Activated naive CD8-positive, alpha-beta T cell treated with anti-CD3 and anti-CD28 coated beads, Interleukin-2, amount 50 U/mL, for 24 hours (primary cell): ENCODE measurements at places on chromosomes 2 and 18.
A peak's percentile ranks its signal among the peaks of the same experiment; 100 is the strongest.

- H3K27ac ChIP-seq = peak overlapping the region; percentile 9
- peaks cover 80% of the 10 kb centered on the region for H3K4me1 ChIP-seq
- H3K27me3 ChIP-seq = peaks cover 7% of the 10 kb centered on the region
- DNase-seq = no peak
- peak overlapping the region; percentile 98 for H3K4me3 ChIP-seq
These were observed 4.0 kb downstream of the YES1 start for GRCh38 chr18:808086-808485.

- no peaks in the 10 kb centered on the region for H3K27me3 ChIP-seq
- peak overlapping the region; percentile 90 for H3K4me3 ChIP-seq
- peaks cover 42% of the 10 kb centered on the region for H3K4me1 ChIP-seq
- peak overlapping the region; percentile 99 for H3K27ac ChIP-seq
- DNase-seq = no peak
These were observed 866 bp downstream of the CWC22 start for GRCh38 chr2:180006231-180006630.

- no peak overlapping the region for H3K27ac ChIP-seq
- DNase-seq = no peak
- peaks cover 31% of the 10 kb centered on the region for H3K27me3 ChIP-seq
- no peaks in the 10 kb centered on the region for H3K36me3 ChIP-seq
- H3K4me1 ChIP-seq = no peaks in the 10 kb centered on the region
- H3K4me3 ChIP-seq = no peak overlapping the region
These were observed 8.9 kb downstream of the ADAM23 start for GRCh38 chr2:206452242-206452641.

DNA sequence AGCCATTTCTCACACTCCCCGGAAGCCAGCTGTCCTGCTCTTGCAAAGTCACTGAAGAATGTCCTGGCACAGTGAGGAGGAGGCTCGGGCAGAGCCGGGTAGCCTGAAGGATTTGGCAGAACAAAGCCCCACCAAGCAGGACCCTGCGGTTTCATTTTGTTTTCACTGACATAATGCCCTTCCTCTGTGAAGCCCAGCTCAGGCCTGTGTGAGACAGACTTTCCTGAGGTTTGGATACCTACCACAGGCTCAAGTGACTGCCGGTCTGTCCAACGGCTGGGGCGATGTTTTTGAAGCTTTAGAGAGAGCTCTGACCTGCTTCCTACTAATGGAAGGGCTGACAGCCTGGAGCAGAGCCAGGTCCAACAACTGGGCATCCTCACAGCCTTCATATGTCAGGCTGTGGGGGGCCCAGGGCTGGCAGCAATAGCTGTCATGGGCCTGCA is 99.8 kb upstream of the FZD7 start:
- H3K27me3 ChIP-seq = peaks cover 9% of the 10 kb centered on the region
- H3K4me1 ChIP-seq = no peaks in the 10 kb centered on the region
- no peak overlapping the region for H3K4me3 ChIP-seq
- no peak overlapping the region for H3K27ac ChIP-seq

DNA sequence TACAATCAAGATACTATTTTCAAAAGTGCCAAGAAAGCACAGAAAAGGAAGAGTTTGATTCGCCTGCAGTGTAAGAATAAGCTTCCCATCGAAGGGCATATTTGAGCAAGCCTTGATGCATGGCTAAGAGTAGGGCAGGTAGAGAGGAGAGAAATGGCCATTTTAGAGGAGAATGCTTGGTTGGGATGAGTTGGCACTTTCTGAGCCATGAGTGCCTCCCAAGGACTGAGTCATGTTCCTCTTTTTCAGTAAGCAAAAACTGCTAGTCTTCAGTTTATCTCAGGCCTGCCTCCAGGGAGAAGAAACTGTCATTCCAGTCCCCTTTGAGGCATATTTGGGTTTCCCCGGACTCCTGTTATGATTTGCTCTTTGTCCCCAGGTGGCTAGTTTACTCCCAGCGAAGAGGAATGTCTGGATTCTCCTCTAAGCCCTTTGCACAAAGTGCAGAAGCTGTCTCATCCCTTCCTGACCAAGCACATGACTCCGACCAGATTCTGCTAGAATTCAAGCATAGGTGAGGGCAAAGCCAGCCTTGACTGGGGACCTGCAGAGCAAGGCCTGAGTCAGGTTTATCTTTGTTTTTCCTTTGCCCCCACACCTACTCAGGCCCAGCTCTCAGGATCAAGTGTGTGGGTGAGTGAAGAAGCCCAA is 115.2 kb downstream of the TTC32 start:
- no peak for DNase-seq
- no peak overlapping the region for H3K4me3 ChIP-seq
- no peaks in the 10 kb centered on the region for H3K4me1 ChIP-seq
- no peak overlapping the region for H3K27ac ChIP-seq
- H3K27me3 ChIP-seq = peaks cover 6% of the 10 kb centered on the region

DNA sequence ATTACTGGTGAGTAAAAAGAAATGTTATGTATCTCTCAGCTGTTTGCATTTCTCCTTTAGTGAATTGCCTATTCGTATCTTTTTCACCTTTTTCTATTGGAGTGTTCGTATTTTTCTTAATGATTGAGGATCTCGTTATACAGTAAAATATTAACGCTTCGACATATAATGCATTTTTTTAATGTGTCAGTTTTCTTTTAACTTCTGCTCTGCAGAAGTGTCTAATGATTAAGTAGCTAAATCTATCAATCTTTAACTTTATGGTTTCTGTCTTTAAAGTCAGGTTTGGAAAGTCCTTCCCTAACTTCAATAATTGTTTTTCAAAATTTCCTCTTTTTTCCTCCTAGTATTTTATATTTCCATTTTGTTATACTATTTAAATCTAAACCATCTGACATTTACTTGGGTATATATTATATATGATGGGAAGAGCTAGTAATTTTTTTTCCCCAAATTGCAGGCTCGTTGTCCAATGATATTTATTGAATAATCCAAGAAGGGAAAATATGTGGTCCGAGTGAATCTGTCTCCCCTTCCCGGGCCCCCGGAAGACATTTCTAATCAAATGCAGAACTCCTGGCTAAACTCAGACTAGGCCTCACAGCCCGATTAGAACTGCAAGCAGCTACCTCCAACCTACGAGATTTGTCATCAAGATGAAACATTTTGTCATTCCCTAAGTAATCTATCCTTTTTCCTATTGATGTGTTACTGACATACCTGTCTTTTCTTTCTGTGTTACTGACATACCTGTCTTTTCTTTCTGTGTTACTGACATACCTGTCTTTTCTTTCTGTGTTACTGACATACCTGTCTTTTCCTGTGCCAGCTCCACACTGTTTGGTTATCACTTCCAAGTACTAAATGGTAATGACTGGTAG is 17.2 kb downstream of the PCBP1 start:
- H3K4me1 ChIP-seq = peaks cover 55% of the 10 kb centered on the region
- peak overlapping the region; percentile 75 for H3K4me3 ChIP-seq
- H3K27me3 ChIP-seq = no peaks in the 10 kb centered on the region
- peak; percentile 53 for DNase-seq
- H3K36me3 ChIP-seq = no peaks in the 10 kb centered on the region

DNA sequence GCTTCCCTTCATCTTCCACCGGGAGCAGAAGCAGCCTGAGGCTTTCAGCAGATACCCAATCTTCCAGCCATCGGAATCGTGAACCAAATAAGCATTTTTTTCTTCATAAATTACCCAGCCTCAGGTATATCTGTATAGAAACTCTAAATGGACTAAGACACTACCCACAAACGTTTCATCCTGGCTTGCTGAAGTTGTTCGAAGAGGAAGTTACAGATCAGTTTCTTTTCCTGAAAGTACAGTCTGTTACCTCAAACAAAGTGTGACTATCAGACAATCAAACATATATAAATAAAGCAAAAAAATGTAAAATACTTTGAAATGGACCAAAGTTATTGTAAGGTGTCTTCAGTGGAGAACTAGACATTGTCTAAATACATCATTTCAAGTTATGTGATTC is 97.9 kb downstream of the MREG start:
- DNase-seq = no peak
- H3K4me3 ChIP-seq = no peak overlapping the region
- H3K27ac ChIP-seq = no peak overlapping the region
- peaks cover 2% of the 10 kb centered on the region for H3K4me1 ChIP-seq

DNA sequence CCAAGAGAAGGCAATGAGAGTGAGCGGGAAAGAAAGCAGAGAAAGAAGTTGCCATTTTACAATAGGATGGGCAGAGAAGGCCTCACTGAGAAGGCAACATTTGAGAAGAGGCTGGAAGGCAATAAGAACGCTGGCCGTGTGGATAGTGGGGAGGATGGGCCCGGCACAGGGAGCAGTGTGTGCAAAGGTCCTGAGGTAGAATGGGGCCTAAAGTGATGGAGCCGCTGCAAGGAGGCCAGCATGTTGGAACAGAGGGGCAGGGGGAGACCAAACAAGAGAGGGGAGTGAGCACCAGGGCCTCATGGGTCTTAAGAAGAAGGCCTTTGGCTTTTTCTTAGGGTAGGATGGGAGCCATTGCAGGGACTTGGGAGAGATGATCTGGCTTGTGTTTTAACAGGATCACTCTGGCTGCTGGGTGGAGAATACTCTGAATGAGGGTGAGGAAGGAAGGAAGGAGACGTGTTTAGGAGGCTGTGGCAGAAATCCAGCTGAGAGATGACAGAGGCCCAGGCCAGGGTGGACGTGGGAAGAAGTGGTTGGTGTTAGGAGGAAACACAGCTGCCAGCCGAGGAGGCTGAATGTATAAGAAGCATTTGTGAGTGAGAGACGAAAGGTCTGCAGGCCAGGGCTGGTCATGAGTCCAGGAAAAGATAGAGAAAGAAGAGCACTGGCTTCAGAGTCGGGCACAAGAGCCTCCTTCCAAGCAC is 159.8 kb downstream of the KLHL29 start:
- H3K4me1 ChIP-seq = no peaks in the 10 kb centered on the region
- no peak overlapping the region for H3K4me3 ChIP-seq
- H3K27me3 ChIP-seq = no peaks in the 10 kb centered on the region
- no peak overlapping the region for H3K27ac ChIP-seq

GRCh38 chr2:109194620-109194937 is 65.6 kb downstream of the SH3RF3 start:
- no peaks in the 10 kb centered on the region for H3K27me3 ChIP-seq
- H3K27ac ChIP-seq = no peak overlapping the region
- no peak for DNase-seq
- no peak overlapping the region for H3K4me3 ChIP-seq
- H3K4me1 ChIP-seq = peaks cover 2% of the 10 kb centered on the region

GRCh38 chr2:147352264-147353071 is 492.4 kb upstream of the ACVR2A start:
- no peak for DNase-seq
- H3K27ac ChIP-seq = no peak overlapping the region
- no peaks in the 10 kb centered on the region for H3K4me1 ChIP-seq
- H3K4me3 ChIP-seq = no peak overlapping the region
- H3K36me3 ChIP-seq = no peaks in the 10 kb centered on the region

- H3K4me1 ChIP-seq = no peaks in the 10 kb centered on the region
- DNase-seq = no peak
- no peak overlapping the region for H3K4me3 ChIP-seq
- H3K27me3 ChIP-seq = no peaks in the 10 kb centered on the region
These were observed 197.1 kb downstream of the NEDD4L start for GRCh38 chr18:58241026-58241679.

- peaks cover 42% of the 10 kb centered on the region for H3K27me3 ChIP-seq
- no peak for DNase-seq
- H3K36me3 ChIP-seq = no peaks in the 10 kb centered on the region
These were observed 7.9 kb upstream of the INHBB start for GRCh38 chr2:120338015-120338414.

DNA sequence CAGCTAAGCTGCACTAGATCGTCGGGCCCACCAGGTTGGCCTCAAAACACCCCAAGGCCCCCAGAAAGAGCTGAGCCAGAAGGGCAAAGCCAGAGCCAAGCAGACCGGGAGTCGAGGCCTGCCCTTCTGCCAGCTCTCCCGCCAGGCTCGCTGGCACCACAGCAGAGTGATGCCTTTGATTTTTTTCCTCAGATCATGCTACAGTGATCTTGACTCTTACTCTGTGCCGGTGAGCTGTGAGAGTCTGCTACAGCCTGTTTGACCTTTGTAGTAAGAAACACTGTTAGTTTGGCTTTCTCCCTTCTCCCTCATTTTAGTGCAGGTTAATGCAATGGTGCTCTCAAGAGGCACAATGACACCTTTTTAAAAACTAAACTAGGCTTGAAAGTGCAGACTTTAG is 97.8 kb downstream of the ESCO1 start:
- no peak overlapping the region for H3K27ac ChIP-seq
- no peaks in the 10 kb centered on the region for H3K4me1 ChIP-seq
- H3K36me3 ChIP-seq = no peaks in the 10 kb centered on the region
- no peaks in the 10 kb centered on the region for H3K27me3 ChIP-seq
- no peak overlapping the region for H3K4me3 ChIP-seq

DNA sequence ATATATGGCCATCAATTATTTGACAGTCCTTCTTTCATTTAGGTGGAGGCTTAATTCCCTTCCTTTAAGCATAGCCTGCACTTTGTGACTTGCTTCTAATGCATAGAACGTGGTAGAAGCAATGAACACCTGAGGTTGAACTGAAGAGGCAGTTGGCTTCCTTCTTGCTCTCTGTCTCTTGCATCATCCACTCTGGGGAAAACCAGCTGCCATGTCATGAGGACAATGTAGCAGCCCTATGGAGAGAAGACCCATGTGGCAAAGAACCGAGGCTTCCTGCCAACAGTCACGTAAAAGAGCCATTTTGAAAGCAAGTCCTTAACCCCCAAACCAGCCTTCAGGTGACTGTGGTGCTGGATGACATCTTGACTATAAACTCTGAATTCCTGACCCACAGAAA is 46.8 kb downstream of the ATOH8 start:
- H3K36me3 ChIP-seq = no peaks in the 10 kb centered on the region
- H3K4me3 ChIP-seq = no peak overlapping the region
- no peak for DNase-seq
- H3K27ac ChIP-seq = no peak overlapping the region
- peaks cover 3% of the 10 kb centered on the region for H3K27me3 ChIP-seq
- peaks cover 10% of the 10 kb centered on the region for H3K4me1 ChIP-seq

DNA sequence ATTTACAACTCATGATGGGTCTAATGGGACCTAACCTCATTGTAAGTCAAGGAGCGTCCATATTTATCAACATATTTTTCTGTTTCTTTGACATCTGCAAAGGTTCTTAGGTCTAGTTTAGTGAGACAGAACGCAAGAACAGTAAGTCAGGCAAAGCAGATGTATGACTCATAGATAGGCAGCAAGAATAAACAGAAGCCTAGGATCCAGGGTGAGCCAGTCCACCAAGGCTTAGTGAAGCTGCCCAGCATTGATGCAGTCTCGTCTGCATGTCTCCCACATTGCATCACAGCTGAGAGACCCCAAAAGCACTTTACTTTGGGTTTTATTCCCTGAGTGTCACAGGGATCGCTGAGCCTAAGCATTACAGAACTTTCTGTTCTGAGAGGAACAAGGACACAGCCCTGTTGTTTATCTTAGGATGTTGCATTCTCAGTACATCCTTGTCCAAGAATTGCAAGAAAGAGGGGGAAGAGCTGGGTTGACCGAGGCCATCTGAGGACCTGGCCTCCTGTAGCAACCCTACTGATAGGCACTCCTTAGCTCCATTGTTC is 29.6 kb upstream of the TMEM177 start:
- no peak overlapping the region for H3K4me3 ChIP-seq
- no peaks in the 10 kb centered on the region for H3K36me3 ChIP-seq
- H3K4me1 ChIP-seq = no peaks in the 10 kb centered on the region
- no peak for DNase-seq
- no peak overlapping the region for H3K27ac ChIP-seq

DNA sequence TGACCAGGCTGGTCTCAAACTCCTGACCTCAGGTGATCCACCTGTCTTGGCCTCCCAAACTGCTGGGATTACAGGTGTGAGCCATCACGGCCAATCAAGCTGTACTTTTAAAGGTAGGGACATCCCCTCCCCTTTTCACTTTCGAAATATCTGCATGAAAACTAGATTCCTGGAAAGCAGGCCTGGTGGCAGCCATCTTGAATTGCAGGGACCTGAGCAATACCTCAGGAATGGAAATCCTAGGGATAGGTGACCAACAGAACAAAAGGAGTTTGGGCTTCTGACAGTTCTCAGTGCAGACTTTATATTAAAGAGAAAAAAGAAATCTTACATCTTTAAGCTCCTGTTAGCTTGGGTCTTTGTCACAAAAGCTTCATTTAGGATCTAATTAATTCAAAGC is 62.6 kb downstream of the KLF7 start:
- H3K36me3 ChIP-seq = peaks cover 22% of the 10 kb centered on the region
- H3K4me3 ChIP-seq = no peak overlapping the region
- H3K27me3 ChIP-seq = no peaks in the 10 kb centered on the region
